8988T (cell line): ENCODE measurements at places on chromosomes 6 and 20.

DNA sequence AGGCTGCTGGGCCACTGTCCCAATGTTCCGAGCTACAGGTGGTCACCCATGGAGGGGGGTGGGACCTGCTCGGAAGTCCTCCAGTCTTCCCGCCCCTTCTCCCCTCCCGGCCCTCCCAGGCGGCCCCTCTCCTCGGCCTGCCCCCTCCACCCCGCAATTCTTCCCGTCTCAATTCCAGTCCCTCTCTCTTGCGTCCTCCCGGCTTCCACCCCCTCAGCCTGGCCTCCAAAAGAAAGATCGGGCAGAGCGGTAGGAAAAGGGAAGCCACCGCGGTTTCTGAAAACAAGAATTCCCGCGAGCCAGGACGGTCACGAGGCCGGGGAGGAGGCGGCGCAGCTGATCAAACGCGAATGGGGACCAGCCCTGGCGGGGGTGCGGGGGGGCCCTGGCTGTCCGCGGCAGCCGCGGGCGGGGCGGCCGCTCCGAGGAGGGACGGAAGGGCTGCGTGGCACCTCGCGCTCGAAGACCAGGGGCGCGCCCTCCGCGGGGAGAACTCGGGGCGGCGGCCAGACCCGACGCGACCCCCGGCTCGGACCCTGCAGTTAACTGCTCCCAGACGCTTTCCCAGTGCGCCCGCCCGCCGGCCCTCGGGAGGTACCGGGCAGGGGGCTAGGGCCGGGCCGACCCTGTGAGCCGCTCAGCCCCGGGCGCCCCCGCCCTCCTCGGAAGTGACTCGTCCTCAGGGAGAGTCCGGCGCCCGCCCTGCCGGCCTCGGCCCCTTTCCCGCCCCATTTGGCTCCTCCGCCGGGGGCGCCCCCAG lies 1.0 kb downstream of the PXDC1 start:
- peak; percentile 75 for DNase-seq

GRCh38 chr6:89917216-89917615 lies 22.9 kb downstream of the GJA10 start:
- DNase-seq, result no peak

DNA sequence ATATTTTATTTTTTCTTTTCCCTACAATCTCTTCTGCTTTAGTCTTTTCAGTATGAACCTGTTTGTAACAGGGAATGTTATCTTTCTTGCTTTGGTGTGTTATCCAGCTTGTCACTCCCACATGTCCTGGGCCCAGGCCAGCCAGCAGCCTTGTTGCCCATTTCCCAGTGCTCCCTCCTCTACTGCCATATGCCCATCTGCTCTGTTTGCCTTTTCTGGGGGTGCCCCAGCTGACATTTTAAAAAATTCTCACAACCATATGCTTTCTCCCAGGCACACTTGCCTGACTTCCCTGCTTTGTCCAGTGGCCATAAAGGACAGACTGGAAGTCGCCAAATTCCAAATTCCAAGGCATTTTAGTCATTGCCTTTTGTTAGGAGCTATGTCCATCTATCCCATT lies 23.6 kb upstream of the LMBRD1 start:
- DNase-seq, result no peak

GRCh38 chr6:118856301-118856700 lies 37.7 kb upstream of the ASF1A start:
- no peak for DNase-seq

GRCh38 chr6:112207776-112208175 lies 46.6 kb downstream of the LAMA4 start:
- no peak for DNase-seq
